ENCODE measurements at places on chromosomes 4 and X. TPM values are rescaled to one million over a fixed set of nuclear protein-coding genes. Genes with fewer than 3 reads are reported as not detected.

GRCh38 chr4:104449537-104449936 is 45.2 kb downstream of the CXXC4 start:
- no peaks in the 10 kb centered on the region for H3K27me3 ChIP-seq
- H3K27ac ChIP-seq: no peak overlapping the region
- no peak for DNase-seq
- H3K4me3 ChIP-seq: no peak overlapping the region

- peaks cover 61% of the 10 kb centered on the region for H3K36me3 ChIP-seq
- H3K27ac ChIP-seq: no peak overlapping the region
- no peak for DNase-seq
- no peak overlapping the region for H3K4me3 ChIP-seq
- peaks cover 5% of the 10 kb centered on the region for H3K4me1 ChIP-seq
Observed at GRCh38 chrX:47228550-47229270, 4.1 kb upstream of the USP11 start.

DNA sequence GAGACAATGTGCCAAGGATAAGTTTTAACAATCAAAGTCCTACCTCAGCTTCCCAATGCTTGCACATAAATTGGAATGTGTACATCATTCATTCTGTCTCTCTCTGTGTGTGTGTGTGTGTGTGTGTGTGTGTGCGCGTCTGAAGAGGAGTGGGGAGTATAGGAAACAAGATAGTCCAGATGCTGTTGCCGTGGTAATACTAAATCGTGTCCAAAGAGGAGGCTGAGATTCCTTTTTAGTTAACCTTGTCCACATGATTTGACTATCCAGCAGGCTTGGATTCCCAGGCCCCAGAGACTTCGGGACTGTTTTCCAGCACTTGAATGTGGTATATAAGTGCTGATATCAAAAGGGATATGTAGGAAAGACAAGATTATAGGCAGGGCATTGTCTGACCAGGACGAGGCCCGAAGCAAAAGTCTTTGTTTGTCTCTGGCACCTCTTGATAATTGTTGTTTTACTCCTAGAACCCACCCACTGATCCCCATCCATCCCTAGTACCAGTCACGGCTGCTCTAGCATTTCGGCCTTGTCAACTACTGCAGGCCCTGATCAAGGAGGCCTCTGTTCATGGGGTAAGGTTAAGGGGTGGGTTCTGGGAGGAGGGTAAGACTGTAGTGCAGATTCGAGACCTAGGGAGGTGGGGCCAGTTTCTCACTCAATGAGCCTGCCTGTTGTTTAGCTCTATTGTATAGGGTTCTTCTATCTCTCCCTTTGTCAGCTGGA is 3.9 kb downstream of the PLP1 start:
- no peaks in the 10 kb centered on the region for H3K36me3 ChIP-seq
- H3K27me3 ChIP-seq: peaks cover 26% of the 10 kb centered on the region
- no peaks in the 10 kb centered on the region for H3K4me1 ChIP-seq
- no peak overlapping the region for H3K27ac ChIP-seq

DNA sequence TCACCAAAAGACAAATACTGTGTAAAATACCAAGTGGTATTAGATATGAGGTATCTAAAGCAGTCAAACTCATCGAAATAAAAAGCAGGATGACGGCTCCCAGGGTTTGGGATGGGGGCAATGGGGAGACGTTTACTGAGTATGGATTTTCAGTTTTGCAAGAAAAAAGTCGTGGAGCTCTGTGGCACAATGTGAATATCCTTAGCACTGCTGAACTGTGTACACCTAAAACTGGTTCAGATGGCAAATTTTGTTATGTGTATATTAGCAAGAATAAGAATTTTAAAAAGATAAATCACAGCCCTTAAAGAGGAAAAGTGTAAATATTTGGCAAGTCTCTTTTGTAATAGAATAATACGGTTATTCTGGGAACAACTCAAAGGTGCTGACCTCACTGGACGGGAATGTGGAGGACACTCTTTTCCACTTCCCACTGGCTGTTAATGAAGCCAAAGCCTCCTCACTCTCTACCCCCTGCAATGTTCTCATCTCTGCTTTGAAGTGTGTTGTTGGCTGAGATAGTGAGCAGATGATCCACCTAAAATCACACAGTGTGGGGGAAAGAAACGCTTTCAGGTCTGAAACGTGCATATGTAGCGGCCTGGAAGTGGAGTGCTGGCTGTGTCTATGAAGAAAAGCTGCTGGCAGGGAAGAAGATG is 49.2 kb downstream of the SEL1L3 start:
- H3K4me3 ChIP-seq: no peak overlapping the region
- peaks cover 9% of the 10 kb centered on the region for H3K4me1 ChIP-seq
- H3K27ac ChIP-seq: no peak overlapping the region
- DNase-seq: no peak

PTPN13 gene
- total RNA-seq: 1.4 TPM

Data from psoas muscle (tissue), 8 donors.